ENCODE measurements at places on chromosomes 12 and 14.

DNA sequence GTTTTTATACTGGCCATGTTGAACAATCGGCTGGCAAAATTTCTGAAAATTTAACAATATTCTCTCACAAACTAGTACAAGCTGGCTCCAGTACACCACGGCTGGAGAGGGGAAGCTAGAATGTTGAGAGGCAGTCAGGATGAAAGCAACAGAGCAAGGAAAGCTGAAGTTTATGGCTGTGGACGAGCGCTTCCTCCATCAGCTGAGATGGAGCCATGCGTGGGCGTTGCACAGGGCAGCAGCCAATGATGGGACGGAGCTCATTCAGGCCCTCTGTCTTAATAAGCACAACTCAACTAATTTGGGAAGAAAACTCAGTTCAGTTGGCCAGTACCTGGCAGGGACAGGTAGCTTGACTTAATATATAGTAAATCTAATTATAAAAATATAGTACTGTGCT is 14.1 kb upstream of the DCP1B start:
- no peak for DNase-seq

GRCh38 chr14:42198010-42198409 is 591.3 kb downstream of the LRFN5 start:
- DNase-seq, result no peak

GRCh38 chr12:89671469-89671868 is 37.2 kb downstream of the ATP2B1 start:
- no peak for DNase-seq

- DNase-seq, result no peak
These were observed 226.8 kb downstream of the NUAK1 start for GRCh38 chr12:105911966-105912365.

DNA sequence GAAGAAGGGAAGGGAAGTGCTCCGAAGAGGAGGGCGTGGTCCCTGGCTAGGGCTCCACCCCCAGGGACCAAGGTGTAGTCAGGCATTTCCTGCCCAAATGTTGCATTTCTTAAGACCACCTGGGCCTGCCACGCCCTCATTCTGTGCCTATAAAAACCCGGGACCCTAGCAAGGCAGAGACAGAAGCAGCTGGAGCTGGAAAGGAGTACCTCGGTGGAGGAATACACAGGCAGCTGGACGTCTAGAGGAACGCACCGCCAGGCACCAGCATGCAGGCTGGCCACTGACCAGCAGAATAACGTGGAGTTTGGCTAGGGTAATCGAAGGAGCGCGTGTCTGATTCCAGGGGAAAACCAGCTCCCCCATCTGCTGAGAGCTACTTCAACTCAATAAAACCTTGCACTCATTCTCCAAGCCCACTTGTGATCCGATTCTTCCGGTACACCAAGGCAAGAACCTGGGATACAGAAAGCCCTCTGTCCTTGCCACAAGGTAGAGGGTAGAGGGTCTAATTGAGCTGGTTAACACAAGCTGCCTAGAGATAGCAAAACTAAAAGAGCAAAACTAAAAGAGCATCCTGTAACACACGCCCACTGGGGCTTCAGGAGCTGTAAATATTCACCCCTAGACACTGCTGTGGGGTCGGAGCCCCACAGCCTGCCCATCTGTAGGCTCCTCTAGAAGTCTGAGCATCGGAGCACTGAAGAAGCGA is 21.0 kb downstream of the CFL2 start:
- DNase-seq, result peak; percentile 62

DNA sequence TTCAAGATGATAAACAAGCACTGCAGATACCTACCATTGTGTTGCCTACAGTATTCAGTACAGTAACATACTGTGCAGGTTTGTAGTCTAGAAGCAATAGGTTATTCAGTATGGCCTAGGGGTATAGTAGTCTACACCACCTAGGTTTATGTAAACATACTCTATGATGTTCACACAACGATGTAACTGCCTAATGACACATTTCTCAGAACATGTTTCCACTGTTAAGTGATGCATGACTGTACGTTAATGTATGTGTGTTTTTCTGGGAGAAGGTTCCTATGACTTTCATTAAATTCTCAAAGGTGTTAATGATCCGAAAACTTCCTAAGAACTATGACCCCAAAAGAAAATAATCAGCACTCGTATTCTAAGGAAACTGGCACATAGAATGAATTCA is 20.9 kb upstream of the CALM1 start:
- DNase-seq, result no peak

GRCh38 chr12:108784270-108784669 is 53.0 kb upstream of the CORO1C start:
- DNase-seq, result no peak

DNA sequence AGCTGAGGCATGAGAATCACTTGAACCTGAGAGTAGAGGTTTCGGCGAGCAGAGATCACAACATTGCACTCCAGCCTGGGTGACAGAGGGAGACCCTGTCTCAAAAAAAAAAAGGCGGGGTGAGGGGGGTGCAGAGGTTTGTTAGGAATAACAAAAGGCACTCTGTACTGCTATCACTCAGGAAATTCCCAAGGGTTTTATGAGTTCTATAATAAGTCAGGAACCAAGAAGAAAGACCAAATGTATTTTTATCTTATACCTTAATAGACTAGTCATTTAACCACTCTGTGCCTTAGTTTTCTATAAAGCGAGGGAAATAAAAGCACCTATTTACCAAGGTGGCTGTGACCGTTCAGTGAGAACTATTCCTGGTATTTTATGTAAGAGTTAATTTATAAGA is 319.2 kb downstream of the GPHN start:
- no peak for DNase-seq

- no peak for DNase-seq
These were observed 144.6 kb downstream of the PRIMA1 start for GRCh38 chr14:93643676-93644075.

DNA sequence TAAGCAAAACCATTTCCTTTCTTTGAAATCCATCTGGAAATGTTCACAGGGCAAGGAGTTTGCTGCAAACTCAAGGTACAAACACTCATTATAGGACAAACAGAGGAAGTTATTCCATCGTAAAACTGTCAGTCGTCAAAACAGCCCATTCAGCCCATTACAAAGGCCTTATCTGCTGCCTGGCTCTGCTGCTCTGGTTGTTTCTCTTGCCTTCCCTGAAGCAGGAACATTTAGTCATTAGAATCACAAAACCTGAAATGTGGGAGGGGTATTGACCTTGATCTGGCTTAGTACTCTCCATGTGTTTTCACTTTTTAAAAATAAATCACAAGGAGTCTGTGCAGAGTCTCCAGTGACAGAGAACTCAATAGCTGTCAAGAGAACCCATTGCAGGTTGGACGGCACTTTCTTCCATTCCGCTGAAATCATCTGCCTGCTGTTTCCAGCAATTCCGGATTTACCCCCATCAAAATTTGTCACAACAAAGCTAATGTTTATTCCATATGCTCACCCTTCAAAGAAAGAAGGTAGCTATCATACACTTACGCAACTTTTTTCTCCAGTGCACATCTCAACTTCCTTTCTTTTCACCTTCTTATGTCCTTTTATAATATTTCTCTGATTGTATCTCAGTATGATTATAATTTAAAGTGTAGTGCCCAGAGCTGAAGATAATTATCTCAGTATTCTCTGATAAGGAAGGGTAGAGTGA is 24.6 kb upstream of the ITPR2 start:
- no peak for DNase-seq

- no peak for DNase-seq
These were observed 167.1 kb downstream of the KIF21A start for GRCh38 chr12:39275846-39276245.

DNA sequence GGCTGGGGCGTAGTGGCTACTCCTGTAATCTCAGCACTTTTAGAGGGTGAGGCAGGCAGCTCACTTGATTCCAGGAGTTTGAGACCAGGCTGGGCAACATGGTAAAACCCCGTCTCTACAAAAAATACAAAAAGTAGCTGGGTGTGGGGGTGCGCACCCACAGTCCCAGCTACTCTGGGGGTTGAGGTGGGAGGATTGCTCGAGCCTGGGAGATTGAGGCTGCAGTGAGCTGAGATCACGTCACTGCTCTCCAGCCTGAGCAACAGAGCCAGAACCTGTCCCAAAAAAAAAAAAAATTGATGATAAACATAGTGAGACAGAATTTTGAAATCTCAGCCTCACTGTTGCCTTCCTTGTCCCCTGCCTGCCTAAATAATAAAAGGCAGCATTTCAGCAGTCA is 40.0 kb downstream of the PTPN11 start:
- DNase-seq, result no peak

DNA sequence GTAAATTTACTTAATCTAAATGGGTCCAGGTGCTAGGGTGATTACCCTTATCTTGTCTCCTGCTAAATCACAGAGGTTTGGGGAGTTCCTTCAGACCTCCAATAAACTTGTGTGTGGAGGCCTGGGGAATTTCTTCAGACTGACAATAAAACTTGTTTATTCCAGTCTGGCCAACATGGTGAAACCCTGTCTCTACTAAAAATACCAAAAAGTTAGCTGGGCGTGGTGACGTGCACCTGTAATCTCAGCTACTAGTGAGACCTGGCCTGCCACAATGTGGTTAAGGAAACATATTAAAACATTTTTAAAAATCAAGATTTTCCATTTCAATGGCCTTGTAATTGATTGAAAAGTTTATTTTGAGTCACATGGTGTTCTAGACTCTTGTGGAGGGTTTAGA is 126.9 kb upstream of the FGD4 start:
- DNase-seq, result no peak

DNA sequence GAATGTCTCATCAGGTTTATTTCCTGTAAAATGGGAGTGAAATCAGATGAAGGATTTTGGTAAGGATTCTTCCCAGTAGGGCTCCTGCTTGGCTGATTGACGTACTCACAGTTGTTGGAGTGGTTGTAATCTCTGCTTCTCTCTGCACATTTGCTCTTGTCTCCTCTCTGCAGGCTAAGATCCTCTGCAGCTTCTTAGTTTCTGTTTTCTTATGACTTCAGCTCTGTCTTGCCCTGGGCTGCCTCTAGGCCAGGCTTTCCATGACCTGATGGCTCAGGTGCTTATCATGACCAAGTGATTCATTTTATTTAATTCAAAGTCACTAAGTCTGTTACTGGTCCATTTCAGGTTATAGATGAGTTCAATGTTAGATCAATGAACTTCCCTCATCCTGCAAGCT is 394.5 kb upstream of the DDHD1 start:
- no peak for DNase-seq

- DNase-seq, result no peak
These were observed 6.1 kb downstream of the SOS2 start for GRCh38 chr14:50225067-50225973.

DNA sequence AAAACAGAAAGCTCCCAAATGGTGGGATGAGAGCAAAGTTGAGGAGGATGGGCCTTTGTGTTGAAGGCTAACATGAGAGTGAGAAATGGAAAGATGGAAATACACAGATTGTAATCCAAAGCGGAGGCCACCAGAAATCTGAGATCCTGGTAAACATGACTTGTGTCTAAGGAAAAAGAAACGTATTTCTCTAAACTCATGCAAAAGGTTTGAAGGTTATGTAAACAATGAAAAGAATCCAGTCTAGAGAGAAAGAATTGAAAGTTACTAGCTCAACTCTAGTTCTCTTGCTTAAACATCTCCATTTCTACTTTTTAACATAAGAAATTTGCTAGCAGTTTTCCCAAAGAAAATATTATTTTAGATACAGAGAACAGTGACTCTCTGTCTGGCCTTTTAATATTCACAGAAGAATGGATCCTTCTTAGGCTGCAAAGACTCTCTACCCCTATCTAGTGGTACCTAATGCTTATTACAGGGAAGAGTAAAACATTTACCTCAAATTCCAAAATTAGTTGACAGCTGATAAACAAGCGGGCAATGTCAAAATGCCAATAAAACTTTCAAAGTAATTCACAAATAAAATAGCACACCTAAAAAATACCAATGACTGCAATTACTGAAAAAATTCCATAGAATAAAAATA is 75.8 kb upstream of the SOX5 start:
- DNase-seq, result no peak

DNA sequence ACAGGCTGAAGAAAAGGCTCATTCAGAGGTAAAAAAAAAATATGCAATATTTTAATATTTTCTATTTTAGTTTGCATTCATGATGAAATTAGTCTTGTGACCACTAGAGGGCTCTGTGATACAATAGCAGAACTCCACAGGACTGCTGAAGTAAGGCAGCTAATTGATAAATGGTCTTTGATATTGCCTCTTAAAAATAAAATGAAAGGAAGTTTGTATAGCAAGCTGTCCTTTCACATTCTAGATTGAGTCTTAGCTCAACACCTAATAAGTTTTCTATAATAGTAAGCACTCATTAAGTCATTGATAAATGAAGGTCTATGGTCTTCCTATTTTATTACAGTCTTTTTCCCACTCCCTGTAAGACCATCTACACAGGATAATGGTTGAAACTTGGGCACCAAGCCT is 315.7 kb downstream of the NAV3 start:
- no peak for DNase-seq

GRCh38 chr14:56787530-56787929 is 22.7 kb downstream of the OTX2 start:
- DNase-seq, result no peak

DNA sequence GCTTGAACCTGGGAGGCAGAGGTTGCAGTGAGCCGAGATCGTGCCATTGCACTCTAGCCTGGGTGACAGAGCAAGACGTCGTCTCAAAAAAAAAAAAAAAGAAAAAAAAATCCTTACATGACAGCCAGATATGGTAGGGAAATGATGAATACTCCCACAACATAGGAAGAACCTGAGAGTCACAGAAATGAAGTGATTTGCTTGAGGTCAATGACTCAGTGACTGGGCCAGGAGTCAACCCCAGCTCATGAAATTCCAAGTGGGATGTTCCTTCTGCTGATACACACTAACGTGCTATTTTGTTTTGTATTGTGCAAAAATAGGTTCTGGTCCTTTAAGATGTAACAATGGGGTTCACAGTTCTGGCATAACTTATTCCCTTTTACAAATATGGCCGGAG is 9.0 kb downstream of the RHOF start:
- DNase-seq, result no peak

DNA sequence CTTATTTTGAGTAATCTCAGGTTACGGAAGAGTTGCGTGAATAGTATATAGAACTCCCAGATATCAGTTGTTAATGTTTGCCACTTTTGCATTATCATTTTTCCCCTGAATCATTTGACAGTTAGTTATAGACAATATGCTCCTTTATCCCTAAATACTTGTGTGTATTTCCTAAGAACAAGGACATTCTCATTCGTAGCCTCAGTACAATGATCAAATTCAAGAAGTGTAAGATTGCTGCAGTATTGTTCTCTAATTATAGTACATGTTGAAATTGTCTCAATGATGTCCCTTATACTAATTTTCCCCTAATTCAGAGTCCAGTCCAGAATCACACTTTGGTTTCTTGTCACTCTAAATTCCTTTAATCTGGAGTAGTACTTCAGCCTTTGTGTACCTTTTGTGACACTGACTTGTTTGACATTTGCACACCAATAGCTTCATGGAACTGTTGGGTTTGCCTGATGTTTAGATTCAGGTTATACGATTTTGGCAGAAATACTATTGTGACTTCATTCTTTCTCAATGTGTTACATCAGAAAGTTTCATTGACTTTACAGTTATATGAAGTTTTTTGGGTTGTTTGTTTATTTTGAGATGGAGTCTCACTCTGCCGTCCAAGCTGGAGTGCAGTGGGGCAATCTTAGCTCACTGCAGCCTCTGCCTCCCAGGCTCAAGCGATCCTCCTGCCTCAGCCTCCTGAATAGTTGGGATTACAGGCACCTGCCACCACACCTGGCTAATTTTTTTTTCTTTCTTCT is 13.1 kb downstream of the DYNC1H1 start:
- no peak for DNase-seq

All from osteocyte (in vitro differentiated cells).